NCI-H1092 (cell line): ENCODE measurements at places on chromosomes 1 and 21.

- no peak for DNase-seq
Observed at GRCh38 chr1:15354580-15354965, 55.1 kb upstream of the EFHD2 start.

DNA sequence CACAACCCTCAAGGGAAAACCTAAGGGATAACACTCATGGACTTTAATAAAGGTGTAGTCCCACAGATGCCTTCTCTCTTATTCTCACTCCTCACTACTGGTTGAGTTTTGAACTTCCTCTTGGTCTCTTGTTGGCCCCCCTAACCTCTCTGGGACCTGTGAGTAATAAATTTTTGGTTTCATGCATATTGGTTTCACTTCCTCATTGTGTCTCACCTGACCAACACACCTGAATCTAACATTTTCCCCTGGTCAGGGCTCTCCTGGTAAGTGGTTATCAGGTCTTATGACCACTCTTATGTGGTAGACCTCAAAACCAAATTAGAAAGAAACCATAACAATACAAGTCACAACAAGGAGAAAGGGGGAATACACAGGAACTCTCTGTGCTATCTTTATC lies 60.5 kb upstream of the PRMT6 start:
- DNase-seq = no peak

DNA sequence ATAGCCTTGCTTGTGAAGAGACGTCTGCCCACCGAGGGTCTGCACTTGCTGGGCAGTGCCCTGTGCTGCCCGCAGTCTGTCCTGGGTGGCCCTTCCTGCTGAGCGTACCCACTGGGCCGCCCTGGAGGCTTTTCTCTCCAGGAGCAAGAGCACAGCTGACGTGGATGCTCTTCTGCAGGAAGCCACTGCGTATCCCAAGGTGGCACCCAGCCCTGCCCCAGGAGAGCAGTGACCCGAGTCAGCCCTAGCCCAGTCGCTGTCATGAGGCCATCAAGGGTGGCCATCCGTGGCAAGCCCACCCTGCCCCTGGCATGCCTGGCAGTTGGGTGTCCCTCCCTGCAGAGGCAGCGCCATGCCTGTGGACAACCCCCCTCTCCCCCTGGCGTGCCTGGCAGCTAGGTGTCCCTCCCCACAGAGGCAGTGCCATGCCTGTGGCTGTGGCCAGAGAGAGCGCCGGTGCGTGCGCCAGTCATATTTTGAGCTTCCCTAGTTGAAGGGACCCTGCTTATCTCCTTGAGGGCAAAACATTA lies 51.3 kb upstream of the COL6A1 start:
- DNase-seq = no peak

DNA sequence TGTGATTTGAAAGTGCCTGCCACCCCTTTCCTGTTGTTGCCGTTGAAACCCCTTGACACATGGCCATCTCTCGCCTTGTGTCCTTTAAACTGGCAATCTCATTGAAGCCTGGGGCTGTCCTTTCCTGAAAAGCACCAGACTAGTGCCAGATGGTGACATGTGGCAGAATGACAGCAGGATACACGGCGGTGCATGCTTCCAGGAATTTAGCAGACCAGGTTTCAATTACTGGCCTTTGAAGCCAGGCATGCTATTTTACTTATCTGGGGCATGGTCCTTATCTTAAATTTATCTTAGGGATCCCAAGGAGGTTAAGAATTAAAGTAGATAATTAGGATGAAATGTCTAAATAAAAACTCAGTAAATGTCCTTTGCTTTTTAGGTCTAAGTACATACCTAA lies 15.2 kb downstream of the PLPPR4 start:
- DNase-seq = no peak

- DNase-seq = no peak
Observed at GRCh38 chr1:152035539-152036266, 1.1 kb downstream of the S100A11 start.

DNA sequence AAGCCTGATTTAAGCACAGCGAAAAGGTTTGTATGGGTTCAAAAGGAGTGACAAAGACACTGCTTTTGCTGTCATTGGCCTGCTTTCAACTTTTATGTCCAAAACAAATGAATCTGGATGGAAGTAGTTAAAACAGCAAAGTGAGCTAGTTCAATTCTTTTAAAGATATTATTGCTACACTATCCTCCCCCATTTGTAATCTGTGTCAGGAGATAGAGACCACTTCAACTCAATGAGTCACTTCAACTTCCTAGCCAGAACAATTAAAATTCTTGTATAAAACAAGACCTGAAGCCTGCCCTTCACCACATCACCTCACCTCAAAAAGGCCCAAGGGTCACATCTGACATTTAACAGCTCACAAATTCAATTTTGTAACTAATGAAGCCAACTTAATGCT lies 364.1 kb upstream of the LYPLAL1 start:
- no peak for DNase-seq

DNA sequence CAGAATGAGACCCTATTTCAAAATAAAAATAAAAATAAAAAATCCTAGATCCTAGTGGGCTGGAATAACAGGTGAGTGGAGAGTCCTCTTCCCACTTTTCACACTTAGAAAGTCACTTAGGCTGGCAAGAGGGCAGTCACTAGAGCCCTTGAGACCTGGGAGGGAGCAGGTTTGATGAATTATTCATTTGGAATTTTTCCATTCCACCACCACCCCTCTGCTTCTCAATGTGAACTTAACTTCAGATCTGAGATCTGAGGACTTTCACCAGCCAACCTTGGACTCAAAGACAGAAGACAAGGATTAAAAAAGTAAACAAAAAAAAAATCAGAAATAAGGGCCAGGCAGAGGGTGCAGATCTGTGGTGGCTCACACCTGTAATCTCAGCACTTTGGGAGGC lies 16.5 kb downstream of the AKR7A3 start:
- DNase-seq = no peak
